WTC11 (cell line): ENCODE measurements at places on chromosomes 11 and 22.

DNA sequence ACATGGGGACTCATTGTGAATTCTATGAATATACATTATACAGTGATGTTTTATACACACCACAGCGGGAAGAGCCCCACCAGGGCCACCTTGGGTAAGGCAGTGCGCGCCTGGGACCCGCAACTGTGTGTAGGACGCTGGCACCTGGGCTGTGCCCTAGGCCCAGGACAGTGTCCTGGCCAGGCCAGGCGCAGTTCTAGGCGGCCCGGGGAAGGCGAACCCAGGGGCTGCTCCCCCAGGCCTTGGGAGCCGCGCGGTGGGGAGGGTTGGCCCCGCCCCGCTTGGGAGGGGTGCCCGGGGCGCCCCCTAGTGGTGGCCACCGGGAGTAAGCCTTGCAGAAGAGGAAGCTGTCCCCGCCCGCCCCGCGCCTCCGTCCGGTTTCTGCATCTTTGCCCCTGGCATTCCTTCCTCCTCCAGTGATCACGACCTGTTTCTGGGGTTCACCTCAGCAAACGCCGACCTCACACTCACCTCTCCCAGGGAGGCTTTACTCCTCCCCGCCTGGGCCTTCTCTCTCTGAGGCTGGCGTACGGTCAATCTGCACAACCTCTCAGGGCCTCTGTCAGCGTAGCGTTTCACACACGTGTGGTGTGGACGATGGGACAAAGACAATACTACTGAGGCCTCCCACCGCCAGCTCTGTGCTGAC, 9.5 kb upstream of the EHD1 start:
- DNase-seq = peak; percentile 91

DNA sequence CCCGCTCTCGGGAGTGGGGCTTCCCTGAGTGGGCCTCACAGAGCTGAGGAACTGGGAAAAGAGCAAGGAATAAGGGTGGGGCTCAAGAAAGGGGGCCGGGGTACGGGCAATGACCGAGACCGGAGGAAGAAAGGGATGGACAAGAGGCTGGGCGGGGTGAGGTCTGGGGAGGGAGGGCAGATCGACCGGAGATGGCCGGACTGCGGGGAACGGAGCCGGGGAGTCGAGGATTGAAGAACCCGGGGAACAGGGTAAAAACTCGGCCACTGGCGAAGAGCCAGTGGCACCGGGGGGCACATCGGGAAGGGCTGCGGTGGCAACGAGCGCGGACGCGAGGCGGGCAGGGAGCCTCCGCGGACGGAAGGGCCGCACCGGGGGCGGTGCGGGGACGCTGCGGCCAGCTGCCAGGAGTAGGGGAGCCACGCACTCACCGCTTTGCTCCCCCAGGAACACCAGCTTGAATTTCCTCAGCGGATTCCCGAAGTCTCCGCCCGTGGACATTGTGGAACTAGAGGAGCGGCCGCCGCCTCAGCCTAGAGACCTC, 667 bp downstream of the RAB6A start:
- DNase-seq = peak; percentile 46

- no peak for DNase-seq
Observed at GRCh38 chr11:119525180-119525866, 102.4 kb upstream of the THY1 start.

DNA sequence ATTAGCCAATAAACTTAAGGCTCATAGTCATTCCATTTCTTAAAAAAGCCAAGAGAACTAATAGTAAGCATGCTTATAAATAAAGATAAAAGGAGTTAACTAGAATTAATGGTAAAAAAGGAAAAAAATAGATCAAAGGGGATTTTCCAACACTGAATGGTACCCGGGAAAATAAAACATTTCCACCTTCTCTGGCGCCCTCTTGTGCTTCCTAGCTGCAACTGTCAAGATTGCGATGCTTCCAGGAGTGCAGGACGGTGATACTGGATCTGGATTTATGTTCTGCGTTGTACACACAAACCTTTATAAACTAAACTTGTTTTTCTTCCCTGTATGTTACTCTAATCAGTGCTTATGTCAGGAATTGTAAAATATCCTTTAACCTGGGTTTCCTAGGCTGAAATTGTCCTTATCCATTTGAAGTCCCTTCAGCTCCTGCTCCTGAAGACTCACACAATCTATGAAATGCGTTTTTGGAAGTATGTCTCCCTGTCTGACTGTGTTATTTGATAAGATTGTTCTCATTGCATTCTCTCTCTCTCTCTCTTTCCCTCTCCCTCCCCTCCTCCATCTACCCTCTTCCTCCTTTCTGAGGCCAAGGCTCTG, 9.6 kb upstream of the HTATIP2 start:
- peak; percentile 34 for DNase-seq

DNA sequence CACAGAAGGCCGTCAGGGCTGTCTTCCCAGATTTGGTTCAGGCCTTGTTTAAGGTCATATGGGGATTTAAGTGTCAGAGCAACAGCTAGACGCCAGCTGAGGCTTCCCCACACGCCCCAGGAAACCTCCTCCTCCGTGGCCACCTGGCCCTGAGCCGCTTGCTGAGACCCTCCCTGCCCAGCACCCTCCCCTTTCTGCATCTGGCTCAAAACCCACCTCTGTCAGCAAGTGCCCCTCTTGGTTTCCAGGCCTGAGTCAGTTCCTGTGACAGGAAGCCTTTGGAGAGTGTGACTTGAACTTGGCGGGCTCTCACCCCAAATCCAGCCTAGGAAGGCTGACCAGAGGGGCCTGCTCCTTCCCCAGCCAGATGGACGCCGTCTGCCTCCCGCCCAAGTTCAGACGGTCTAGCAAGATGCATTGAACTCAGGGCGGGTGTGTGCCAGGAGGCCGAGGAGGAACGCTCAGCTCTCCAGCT, 561 bp downstream of the FXYD2 start:
- DNase-seq = no peak

- no peak for DNase-seq
Observed at GRCh38 chr11:2160736-2161259, at the start of gene INS. Gene INS, minus strand, starts transcription at chr11:2161209. Its CDS starts 238 bp downstream, at chr11:2160971.

DNA sequence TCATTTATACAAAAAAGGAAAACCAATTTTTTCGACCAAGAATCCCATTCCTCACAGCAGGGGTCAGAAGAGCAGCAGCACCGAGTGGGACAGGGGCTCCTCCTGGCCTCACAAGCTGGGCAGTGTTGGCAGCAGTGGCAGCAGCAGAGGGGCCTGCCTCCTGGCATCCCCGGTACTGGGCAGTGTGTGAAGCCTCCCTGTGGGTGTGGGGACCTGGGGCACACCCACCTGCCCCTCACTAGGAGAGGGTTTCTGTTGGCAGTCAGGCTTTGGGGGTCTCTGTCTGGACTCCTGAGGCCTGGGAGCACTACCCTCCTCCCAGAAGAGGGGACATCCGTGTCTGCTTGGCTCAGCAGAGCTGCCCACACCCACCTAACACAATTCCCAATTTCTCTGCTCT, 67.8 kb downstream of the NECTIN1 start:
- no peak for DNase-seq

DNA sequence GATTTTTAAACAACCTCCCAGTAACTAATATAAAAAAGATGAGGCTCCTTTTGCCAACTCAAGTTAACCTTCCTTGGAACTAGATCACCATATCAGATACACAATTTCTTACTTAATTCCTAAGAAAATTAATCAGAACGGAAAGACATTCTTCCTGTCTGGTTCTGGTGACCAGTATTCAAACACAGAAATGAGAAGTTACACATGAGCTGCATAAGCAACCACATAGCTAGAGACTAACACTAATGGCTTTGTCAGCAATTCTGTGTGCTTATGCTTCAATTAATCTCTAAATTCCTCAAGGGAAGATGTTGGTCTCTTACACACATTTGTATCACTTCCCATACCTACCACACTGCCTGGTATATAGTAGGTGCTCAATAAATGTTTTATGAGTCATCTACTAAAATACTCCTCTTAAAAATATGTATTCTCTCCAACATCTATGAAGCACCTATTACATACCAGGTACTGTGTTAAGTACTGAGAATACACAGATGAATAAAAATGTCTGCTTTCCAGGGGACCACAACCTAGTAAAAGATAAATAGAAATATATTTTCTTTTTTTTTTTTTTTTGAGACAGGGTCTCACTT, 54.5 kb downstream of the GAB2 start:
- no peak for DNase-seq
